Fibroblast of lung (primary cell): ENCODE measurements at places on chromosomes 16 and 17.

DNA sequence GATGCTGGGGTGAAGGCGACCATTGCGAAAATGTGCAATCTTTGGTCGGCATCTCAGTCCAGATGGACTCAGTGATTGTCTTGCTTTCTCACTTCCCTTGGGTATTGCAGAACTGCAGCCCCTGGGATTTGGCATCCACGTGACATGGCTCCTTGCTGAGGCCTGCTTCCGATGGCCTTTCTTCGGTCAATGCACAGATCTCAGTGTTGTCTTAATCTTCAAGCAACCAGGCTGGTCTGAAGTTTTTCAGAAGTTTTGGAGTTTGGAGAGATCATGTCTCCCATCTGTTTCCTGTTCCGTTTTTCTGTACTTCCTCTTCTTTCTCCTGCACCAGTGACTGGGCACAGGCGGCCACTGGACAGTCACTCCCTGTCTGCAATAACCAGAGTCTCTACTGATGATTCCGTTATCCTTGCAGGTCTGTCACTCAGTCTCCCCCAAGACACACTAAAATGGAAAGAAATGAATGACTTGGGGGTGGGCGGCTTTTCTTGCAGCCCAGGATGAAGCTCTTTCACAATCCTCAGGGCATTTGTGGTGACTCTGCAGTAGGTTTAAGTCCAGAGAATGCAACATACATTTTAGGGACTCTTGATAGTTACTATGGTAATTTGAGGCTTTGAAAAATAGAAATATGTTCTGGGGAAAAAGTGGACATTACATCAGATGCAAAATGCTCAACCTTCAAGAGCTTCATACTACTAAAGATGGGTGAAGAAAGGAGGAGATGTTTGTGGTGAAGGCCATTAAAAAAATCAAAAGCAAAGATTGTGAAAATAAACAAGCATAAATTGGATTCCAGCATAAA is 106.3 kb upstream of the ZFHX3 start:
- peak; percentile 5 for DNase-seq

DNA sequence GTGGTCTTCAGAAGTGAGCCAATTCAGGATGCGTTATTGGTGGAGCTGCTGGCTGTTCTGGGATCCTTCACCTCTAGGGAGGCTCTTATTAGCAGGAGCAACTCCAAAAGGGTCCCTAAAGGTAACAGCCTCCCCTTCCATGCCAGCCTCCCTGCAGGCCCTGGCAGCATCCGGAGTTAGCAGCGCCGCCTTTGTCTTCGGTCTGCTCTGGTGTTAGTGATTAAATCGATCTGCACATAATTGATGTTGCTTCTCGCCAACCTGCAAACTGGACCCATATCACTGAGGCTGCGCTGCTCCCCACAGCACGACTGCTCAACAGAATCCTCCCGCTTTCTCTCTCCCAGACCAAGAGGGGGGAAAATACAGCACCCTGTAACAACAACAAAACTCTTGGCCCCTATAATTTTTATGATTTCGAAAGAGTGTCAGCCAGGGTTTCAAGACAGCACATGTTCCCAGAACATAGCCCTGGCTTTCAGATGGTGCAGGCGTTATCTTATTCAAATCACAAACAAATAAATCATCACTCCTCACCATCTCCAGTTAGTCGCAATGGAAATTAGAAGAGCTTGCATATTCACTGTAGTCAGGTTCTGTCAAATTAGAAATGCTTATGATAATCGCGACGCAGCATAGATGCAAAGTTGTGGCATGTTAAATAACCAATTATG is 76.0 kb downstream of the IRX3 start:
- no peak for DNase-seq

GRCh38 chr16:2927010-2927646 is 15.4 kb downstream of the FLYWCH1 start:
- peak; percentile 77 for DNase-seq

DNA sequence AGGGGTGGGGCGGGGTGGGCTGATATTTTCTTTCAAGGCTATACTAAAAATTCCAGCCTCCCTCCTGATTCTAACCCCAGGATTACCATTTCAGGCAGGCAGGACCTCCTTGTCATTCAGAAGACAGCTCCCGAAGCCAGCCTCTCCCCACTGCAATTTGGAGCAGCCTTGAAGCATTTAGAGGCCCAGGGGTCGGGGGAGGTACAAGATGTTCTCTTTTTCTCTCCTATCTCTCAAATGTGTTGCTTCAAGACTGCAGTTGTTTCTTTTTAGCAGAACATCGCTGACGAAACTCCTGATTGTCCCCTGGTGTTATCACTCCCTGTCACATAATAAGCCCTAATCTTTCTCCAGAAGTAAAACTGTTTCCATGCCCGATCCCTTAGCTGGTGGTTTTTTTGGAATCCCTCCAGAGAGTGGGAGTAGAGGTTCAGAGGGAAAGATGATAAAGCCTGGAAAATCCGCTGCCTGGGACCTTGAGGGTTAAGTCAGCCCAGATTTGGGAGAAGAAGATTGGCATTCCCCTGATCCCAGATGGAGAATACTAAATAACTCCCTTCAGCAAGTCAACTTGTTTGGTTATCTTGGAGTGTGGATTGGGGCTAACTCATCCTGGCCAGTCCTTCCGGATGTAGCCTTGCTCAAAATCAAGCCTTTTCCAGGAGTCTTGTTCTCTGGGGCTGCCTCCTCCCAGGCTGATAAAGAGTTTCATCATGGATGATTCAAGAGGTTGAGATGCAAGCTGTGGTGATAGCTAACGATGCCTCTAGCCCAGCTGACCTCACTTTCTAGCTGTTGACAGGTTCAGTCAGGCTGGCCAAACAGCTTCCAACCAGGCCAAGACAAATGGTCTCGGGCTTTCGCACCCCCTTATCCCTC is 71.3 kb downstream of the SOX9 start:
- DNase-seq = peak; percentile 98

DNA sequence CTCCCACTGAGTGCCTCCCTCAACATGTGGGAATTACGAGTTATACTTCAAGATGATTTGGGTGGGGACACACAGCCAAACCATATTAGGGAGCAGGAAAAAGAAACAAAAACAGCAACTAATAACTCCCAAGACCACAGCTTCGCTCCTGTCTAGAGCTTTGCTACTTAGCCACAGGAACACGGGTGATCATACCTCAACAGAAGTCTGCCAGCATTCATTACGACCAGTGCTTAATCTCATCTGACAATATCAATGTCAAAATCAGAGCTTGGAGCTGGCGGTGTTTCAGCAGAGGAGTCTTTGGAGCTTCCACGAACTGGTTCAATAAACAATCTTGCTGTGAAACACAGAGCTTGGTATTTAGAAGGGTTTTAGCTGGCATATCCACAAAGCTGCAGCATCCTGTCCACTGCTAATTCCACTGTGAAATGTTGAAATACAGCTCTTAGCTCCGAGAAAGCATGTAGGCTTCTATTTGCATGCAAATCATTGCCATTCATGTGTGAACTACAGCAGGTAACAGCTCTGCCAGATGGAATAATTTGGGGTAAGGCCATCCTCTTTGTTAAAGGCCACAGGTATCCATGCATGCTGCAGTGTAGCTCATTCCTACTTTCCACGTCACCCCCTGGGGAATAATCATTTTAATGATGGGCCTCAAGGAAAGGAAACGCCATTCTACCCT is 128.4 kb upstream of the GOT2 start:
- no peak for DNase-seq

DNA sequence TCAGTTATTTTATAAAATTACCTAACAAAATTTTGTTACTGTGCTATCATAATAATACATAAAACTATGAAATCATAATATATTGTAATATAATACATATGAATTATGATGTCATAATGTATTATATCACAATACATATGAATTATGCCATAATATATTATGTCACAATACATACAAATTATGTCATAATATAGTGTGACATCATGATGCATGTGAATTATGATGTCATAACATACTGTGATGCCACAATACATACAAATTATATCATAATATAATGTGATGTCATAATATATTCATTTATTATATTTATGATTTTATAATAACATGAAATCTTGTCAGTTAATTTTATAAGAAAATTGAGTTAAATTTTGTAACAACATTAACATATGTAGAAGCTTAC is 2021.6 kb downstream of the TP53TG3F start:
- no peak for DNase-seq

DNA sequence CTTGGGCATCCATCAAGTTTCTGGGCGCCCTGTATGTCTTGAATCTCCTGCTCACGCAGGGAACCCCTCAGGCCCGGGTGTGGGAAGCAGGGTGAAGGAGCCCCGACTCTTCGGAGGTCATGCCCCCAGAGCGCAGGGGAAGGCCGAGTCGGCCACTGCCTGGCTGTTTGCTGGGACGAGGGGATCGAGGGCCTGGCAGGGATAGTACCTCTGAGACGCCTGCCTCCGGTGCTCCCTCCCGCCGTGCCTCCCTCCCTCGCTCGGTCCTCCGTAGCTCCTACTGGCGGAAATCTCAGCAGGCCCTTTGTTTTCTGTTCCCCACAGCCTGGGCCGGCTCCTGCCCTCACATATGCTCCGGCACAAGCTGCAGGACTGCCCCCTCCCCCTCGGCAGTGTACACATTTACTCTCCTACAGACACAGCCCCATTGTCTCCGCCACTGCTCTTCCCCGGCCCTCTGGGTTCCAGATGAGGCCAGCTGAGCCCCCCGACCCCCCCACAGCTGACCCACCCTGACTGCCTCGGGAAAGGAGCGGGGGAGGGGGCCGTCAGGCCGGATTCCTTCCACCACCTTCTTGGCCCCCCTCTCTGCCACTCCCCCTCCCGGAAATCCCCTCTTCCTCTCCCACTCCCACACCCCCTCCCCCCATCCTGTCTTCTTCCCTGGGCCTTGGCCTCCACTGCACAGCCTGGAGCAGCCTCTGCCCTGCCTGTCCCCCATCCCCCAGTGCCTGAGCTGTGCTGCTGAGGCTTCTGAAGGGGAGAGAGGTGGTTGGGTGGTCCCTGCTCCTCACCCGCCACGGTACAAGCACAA is 1.4 kb downstream of the TRAF4 start:
- DNase-seq = peak; percentile 51

- no peak for DNase-seq
Observed at GRCh38 chr16:442976-443375, 17.5 kb downstream of the RAB11FIP3 start.

GRCh38 chr16:84959784-84960417 is 51.4 kb downstream of the ZDHHC7 start:
- DNase-seq = no peak

- no peak for DNase-seq
Observed at GRCh38 chr17:74213861-74214391, 555 bp downstream of the TTYH2 start.

- no peak for DNase-seq
Observed at GRCh38 chr16:77063676-77064016, 127.3 kb upstream of the MON1B start.

- DNase-seq = no peak
Observed at GRCh38 chr16:72224260-72224768, 52.4 kb upstream of the PMFBP1 start.

GRCh38 chr16:23679986-23680336 is 1.3 kb downstream of the PLK1 start:
- DNase-seq = no peak

DNA sequence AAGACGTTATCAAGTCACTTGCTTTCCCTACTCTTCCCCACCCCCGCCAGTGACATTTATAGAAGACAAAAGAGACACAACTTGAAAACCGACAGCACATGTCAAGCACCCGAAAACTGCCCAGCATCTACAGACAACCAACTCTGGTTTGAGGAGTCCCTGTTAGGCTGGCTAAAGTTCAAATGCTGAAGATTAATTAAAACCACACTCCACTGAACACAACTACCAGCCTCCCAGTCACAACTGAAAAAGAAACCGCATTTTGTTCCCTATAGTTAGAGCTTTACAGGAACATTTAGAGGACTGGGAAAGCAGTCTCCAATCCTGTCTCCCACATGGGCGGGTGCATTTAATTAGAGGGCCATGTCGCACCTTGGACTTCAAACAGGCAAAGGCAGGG is 73.0 kb upstream of the COX10 start:
- no peak for DNase-seq

GRCh38 chr16:11986521-11987057 is 10.1 kb downstream of the SNX29 start:
- DNase-seq = peak; percentile 45

GRCh38 chr16:80996688-80997138 is 10.0 kb downstream of the CMC2 start:
- peak; percentile 1 for DNase-seq

DNA sequence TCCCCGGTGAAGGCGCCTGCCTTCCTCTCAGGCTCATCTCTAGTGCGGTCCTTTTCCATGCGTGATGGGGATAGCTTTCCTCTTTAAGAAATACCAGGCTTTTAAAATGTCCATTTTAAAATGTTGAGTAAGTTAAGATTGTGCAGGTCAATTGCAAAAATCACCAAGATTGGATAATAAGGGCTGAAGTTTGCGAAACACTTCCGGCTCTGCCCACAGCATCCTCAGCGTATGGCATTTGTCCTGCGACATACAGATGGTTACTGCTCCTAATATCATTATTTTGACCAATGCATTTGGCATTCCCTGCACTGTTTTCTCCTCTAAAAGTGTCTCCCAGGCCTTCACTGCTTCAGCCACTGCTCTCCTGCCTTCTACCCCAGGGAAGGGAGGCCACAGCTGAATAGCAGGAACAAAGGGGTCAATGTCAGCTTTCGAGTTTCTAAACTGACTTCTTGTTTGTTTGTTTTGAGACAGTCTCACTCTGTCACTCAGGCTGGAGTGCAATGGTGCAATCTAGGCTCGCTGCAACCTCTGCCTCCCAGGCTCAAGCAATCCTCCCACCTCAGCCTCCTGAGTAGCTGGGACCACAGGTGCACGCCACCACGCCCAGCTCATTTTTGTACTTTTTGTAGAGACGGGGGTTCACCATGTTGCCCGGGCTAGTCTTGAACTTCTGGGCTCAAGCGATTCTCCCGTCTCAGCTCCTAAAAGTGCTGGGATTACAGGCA is 91.9 kb downstream of the CRISPLD2 start:
- peak; percentile 28 for DNase-seq

GRCh38 chr16:81358860-81359259 is 44.1 kb downstream of the GAN start:
- no peak for DNase-seq

GRCh38 chr16:75794426-75794825 is 68.1 kb upstream of the CPHXL start:
- no peak for DNase-seq

DNA sequence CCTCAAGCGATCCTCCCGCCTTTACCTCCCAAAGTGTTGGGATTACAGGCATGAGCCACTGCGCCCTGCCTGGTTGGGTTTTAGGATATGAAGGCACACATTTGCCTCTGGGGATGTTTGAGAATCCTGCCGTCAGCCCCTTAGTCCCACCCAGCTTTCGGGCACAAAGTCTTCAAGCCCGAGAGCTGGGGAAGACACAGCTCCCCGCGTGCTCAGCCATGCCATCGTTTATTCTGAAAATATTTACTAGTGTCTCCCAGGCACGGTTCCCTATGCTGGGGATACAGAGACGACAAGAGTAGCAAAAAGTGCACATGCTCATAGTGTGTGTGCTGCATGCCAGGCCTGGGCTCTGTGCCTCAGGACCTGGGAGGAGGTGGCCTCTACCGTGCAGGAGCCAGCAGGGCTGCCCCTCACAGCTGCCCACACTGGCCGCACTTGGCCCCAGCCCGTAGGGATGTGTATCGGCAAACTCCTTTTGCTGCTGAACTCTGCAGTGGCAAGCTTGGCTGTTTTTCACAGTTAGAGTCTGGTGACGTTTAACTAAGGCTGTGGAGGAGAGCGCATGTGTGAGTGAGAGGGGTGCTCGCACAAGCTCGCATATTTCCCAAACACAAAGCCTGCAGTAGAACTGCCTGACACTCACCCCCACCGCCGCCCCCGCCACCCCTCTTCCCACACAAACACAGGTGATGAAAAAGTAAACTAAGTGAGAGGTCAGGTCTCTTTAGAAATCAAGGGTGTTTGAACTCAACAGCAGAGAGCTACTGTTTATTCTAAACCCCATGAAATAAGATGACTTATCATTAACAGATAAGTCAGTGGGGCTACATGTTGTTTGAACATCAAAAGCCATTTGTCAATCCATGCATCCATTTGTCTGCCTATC is 266.4 kb downstream of the MRTFB start:
- DNase-seq = peak; percentile 39
